Activated naive CD4-positive, alpha-beta T cell treated with anti-CD3 and anti-CD28 coated beads for 36 hours (primary cell): ENCODE measurements at places on chromosomes 3 and 15. TPM values are rescaled to one million over a fixed set of nuclear protein-coding genes. Genes with fewer than 3 reads are reported as not detected.
A peak's percentile ranks its signal among the peaks of the same experiment; 100 is the strongest.

- DNase-seq = no peak
These were observed 5.8 kb upstream of the TUSC2 start for GRCh38 chr3:50333744-50334328.

GRCh38 chr3:38397320-38397719, 50.7 kb downstream of the XYLB start:
- peak; percentile 17 for DNase-seq

The GPR171 gene
- total RNA-seq = 46.9 TPM

The PLSCR2 gene
- total RNA-seq = not detected

DNA sequence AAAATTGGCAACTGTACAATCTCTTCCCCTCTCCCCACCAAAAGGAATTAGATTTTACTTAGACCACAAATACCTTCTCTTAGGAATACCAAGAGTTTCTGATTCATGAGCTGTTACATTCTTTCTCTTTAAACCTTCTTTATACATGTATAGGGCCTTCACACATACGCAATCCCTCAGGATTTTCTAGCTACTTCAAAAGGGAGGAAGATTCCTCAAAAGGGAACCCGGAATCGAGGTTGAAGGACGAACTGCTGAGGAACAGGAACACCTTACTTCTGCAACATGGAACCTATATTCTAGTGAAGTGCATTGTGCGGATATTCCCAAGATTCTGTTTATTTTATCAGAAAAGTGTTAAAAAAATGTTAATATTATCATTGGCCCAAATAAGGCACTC, 52.3 kb downstream of the GABRB3 start:
- no peak for DNase-seq

DNA sequence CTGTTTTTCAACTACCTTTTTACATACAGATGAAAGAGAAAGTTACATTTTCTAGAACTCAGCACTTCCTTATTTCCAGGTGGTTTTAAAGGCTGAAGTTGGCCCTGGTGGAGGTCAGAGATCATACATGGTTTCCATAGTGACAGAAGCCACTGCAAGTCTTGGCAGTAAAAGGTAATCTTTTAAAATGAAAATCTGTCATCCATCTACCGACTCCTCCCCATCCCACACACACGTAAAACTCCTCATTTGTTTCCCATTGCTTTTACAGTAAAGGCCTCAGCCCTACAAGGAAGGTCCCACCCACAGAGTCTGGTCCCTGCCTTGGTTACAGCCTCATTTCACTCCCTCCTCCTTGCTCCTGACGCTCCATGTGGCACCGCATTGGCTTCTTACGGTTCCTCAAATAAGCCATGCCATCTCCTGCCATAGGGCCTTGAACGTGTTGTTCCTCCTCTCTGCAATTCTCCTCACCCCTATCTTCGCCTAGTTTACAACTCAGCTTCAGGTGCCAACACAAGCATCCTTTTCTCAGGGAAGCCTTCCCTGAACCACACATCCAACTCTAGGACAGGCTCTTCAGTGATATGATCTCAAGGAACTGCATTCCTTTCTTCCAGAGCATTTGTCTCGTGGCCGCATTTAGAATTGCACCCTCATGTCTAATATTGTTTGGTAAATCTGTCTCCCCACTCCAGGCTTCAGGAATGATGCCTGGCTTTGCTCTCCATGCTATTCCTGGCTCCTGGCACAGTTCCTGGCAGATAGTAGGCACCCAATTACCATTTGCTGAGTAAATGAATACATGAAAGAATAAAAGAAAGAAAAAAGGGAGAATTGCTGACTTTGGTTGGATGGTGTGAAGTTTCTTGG, 2.6 kb downstream of the CYP19A1 start:
- no peak for DNase-seq

DNA sequence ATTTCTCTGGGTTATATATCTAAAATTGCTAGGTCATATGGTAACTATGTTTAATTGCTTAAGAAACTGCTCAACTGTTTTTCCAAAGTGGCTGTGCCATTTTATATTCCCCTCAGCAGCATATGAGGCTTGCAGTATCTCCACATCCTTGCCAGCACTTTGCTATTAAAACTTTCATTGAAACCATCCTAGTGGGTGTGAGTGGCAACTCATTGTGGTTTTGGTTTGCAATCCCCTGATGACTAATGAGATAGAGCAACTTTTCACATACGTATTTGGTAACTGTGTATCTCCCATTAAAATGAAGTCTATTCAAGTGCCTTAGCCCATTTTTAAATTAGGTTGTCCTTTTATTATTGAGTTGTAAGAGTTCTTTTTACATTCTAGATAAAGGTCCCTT, 17.3 kb downstream of the KPNA1 start:
- peak; percentile 65 for DNase-seq

- peak; percentile 82 for DNase-seq
These were observed 19.1 kb downstream of the ZDHHC19 start for GRCh38 chr3:196192036-196192523.

- DNase-seq = no peak
These were observed 20.9 kb downstream of the MCTP2 start for GRCh38 chr15:94252223-94252766.

DNA sequence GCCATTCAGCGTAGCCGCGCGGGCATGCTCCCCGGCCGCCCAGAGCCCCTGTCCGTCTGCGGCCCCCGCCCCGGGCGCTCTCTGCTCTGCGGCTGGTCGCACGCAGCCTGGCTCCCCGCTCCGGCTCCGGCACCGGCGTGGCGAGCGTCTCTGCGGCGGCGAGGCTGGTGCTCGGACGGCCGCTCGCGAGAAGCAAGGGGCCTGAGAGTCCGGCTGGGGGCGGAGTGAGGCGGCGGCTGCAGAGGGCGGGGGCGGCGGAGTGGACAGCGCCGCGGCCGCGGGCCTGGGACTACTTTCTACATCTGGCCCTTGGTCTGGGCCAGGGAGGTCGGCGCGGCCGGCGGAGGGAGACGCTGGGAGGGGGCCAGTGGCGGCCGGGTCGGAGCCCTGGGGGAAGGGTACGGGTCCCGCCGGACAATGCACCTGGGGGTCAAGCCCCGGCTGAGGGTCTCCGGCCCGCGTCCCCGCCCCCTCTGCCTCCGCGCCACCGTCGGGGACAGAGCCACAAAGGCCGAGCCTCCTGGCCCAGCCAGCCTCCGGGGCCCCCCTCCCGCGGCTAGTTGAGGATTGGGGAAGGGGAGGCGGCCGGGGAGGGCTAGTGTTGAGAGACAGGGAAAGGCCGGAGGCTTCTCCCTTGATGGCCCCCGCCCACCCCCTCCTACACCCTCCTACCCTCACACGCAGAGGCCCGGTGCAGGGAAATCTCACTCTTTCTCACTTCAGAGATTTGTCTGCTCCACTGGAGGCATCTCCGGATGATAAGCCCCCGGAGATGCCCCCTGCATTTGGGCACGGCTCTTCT, at the start of gene PRTG:
TSS of gene PRTG (minus strand) at position 226 of the 802 bp plus-strand sequence. CDS start at position 5, 221 bp downstream.
- DNase-seq = no peak

The CCR9 gene
- total RNA-seq = not detected

DNA sequence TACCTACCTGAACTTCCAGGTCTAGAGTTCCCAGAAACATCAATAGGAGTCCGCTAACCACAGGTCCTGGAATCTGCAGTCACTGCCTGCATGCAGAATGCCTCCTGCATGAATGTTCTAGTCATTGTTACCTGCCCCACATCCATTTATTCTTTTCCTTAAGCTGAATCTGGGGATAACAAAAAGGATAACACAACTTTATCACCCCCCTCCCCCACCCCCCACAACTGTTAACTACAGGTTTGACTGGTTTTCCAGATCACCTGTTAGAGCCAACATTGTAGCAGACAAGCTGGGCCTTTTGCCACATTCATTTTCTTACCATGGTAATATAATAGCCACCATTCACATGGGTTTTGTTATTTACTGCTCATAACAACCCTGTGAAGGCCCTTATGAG, 4.6 kb upstream of the CTSH start:
- no peak for DNase-seq

- no peak for DNase-seq
These were observed 4.3 kb downstream of the MASP1 start for GRCh38 chr3:187287256-187287655.

DNA sequence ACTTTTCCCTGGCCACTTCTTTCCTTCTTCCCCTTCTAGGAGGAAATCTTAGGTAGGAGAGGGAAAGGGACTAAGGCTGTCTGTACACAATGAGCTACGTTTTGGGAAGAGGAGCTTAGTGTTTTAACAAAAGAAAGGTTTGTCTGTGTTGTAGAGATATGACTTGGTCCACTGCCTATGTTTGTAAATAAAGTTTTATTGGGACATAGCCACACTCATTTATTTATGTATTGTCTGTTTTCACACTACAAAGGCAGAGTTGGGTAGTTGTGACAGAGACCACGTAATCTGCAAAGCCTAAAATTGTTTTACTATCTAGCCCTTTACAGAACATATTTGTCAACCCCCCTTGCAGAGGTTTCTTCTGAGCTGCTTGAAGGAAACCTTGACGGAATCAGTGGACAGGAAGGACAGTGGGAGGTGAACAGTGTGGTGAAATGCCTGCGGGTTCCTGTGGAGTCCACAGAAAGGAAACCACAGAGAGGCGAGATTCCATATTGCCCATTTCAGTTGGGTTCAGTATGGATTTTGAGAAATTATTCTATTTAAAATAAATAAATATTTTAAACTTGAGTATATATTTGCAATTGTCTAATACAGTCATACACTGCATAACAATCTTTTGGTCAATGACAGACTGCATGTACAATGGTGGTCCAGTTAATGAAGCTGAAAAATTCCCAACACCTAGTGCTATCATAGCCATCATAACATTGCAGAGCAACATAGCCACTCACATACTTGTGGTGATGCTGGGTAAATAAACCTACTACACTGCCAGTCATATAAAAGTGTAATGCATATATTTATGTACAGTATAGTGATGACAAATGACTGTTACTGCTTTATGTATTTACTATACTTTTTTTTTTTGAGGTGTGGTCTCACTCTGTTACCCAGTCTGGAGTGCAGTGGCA, 157.9 kb upstream of the NUDT16 start:
- no peak for DNase-seq

DNA sequence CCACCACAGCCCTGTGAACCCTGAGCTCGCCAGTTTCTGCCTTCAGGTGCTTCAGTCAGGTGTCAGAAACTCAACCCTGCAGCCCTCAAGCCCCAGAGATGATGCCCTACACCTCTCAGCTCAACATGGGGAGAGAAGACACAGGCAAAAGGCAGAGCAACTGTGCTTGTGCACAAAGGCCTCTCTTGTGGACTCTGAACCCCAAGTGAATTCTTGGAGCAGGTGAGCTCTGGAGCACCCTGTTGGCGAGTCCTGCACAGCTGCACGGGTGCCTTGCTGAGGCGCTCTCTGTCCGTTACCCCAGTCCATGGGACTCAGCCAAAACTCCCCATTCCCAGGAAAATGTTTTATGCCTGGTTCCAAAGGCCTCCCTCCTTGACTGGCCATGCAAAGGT, 197.0 kb downstream of the KLF13 start:
- no peak for DNase-seq

GRCh38 chr15:37117030-37117429, 16.7 kb upstream of the MEIS2 start:
- DNase-seq = no peak

DNA sequence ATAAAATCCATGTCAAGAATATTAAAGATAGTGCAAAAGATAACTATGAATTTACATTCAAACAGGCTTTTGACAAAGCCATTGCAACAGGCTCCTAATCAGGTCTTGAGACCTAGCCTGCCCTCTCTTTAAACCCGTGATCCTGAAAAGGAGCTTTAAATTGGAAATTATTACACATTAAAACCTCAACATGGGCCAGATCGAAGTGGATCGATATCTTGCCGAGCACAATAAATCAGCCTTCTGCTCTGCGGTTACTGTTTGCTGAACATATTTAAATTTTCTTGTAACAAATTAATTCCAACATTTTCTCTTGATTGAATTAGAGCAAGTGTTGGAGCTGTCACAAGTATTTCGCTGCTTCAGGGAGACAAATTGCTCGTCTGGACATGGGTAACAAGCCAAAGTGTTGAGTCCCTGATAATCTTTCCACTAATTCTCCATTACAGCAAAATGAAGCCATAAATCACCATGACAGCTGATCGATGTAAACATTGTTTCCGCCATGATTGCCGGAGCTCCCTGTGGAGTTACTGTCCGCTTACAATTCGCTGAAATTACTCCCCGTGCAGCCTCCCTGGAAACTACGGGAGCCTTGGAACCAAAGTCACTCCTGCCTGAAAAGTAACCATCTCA, 47.6 kb downstream of the SHOX2 start:
- no peak for DNase-seq

DNA sequence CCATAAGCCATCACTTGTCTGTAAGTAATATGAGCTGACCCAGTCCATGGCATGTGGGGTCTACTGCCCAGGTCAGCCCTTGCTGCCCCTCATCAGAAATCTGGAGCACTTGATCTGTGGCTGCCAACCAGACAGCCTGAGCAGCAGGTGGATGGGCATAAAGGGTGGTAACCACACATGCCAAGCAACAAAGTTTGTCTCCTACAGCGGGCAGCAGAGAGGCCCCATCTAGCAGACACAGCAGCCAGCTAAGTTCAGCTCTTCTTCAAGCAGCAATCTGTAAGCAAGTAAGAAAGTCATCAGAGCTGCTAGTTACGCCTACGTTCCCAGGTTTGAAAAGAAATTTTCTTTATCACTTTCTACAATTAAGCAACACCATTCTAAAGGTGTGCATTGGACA, 27.9 kb downstream of the CHCHD4 start:
- no peak for DNase-seq

DNA sequence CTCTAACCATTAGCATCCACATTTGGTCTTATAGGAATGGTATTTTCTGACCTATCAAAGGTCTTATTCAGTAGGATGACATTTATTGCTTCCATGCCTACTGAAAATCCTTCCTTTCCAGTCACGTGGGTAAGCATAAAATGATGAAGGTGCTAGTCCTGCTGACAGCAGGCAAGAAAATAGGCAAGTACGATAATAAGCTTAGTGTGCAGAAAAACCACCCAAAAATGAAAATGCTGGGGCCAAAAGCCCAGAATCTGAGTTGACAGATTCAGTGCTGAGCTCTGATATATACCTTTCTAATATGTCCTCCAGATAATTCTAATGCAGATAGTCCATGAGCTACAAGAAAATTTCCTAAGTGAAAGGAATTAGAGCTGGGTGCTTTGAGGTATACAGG, 194.8 kb downstream of the WDR72 start:
- no peak for DNase-seq

The GOLGA6L7 gene
- not detected for total RNA-seq

DNA sequence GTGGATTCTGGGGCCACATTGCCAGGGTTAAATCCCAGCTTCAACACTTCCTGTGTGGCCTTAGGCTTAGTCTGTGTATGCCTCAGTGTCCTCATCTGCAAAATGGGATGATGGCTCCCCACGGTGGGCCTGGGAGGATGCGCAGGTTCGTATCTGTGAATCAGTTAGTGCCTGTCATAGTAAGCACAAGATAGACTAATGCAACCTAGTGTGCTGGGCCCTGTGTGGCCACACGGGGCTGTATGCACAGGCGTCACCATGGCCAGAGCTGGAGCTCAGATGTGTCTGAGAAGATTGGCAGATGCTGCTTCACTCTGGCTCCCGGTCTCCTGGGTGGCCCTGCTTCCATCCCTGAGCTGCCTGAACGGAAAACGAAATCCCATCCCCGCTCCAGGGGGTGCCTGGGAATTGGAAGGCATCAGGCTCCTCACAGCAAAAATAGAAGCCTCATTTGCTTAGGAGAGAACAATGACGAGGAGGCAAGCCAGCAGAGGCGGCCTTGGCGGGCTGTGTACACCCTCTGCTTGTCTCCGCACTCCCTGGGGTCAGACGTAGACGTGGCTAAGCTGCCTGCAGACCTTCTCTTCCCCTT, 103.6 kb downstream of the APBA2 start:
- DNase-seq = peak; percentile 49
